ENCODE measurements at places on chromosomes 7 and 10.
A peak's percentile ranks its signal among the peaks of the same experiment; 100 is the strongest.

- DNase-seq, result no peak
Observed at GRCh38 chr10:74507951-74508350, 318.4 kb upstream of the KAT6B start.

DNA sequence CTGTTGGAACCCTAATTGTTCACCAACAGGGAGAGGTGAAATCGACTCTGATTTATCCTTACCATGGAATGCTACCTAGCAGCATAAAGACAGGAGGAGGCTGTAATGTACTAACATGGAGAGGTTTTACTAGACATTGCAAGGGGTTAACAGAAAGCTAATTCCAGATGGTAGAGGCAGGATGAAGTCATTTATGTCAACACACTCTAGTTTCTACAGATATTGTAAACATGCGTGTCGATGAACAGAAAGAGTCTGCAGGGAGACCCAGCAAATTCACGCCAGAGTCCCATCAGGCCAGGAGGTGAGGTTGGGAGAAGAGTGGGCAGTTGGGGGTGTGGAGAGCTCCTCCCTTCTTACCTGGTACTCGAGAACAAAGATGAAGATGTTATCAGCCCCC lies 7.0 kb downstream of the NPC1L1 start:
- DNase-seq, result no peak

- DNase-seq, result no peak
Observed at GRCh38 chr7:40843338-40843985, 708.7 kb downstream of the SUGCT start.

DNA sequence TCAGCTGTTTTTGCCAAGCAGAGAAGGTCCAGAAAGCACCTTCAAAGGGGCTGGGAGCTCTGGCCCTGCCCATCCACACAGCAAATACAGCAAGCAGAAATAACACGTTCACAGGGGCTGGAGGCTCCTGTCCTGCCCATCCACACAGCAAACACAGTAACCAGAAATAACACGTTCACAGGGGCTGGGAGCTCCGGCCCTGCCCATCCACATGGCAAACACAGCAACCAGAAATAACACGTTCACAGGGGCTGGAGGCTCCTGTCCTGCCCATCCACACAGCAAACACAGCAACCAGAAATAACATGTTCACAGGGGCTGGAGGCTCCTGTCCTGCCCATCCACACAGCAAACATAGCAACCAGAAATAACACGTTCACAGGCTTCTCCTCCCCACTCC lies 558.1 kb downstream of the PTPRN2 start:
- no peak for DNase-seq

DNA sequence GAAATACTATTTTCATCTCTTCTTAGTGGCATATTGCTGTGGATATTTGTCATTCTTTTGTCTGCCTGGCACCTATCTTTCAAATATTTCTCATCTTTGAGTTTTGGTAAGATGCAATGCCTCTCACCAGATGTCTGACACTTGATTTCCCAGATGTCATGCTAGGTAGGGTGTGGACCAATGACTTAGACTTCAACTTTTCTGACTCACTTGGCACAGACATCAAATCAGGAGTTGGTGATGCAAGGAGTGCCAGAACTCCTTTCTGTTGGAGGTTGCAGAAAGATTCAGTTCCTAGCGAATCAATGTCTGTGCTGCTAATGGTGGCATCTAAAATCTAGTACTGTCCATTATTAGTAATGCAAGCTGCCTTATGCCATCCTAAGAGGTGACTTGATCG lies 216.9 kb upstream of the FERD3L start:
- DNase-seq, result no peak

DNA sequence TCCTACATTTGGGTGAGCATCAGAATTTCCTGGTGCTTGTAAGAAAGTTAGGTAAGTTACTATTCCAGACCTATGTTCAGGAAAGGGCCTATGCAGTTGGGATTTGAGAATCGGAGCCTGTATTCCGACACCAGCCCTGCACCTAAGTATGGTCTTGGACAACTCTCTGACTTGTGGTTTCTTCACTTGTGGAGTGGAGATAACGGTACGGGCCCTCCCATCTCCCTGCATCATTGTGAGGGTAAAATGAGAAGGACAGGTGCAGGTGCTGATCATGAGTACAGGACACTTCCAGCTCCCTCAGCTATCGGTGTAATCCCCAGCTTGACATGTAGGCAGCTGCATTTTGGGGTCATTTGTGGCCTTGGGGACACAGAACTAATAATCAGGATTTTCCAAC lies 138.3 kb upstream of the NAMPT start:
- DNase-seq, result peak; percentile 71
